ENCODE measurements at places on chromosomes 5 and 9.
A peak's percentile ranks its signal among the peaks of the same experiment; 100 is the strongest.

DNA sequence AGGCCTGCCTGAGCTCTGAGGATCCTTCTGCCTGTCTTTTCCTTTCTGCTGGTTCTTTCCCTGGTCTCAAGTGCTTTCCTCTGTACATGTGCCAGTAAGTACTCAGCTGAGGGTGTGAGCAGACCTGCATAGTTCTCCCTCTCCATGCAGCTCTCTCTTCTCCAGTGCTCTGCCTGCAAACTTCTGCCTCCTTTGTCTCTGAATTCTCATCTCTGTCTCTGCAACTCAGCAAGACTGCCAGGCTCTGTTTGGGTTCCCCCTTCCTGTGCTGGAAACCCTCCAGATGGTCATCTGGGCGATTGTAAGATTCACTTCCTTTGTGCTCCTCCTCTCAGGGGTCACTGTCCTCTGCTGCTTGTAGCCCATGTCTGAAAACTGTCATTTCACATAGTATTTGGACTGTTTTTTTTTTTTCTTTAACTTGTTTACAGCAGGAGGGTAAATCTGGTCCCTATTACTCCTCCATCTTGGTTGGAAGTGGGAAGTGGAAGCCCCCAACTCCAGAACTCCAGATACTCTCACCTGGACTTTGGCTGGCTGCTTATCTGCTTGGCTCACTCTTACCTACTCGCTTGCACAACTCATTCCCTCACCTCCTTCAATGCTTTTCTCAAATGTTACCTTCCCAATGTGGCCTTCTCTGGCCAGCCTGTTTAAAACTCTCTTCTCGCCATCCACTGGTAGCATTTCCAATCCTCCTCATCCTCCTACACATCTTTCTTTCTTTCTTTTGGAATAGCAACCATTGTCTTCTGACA is 175.3 kb upstream of the TBC1D2 start:
- DNase-seq: no peak

DNA sequence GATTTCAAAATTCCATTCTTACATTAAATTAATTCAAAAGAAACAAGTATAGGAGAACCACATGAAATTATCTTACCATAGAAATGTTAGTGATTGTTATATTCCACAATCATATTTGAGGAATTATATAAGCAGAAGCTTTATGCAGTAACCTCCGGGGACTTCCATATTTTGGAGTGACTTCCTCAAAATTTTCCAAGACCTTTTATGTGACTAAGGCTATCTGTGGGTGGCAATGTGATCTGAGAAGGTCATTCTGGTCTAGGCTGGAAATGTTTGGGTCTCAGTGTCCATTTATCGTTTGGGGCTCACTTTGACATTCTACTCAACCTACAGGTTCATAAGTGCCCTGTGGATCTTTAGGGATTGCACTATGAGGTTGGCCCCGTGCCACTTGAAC is 776.6 kb downstream of the CDH12 start:
- no peak for DNase-seq

DNA sequence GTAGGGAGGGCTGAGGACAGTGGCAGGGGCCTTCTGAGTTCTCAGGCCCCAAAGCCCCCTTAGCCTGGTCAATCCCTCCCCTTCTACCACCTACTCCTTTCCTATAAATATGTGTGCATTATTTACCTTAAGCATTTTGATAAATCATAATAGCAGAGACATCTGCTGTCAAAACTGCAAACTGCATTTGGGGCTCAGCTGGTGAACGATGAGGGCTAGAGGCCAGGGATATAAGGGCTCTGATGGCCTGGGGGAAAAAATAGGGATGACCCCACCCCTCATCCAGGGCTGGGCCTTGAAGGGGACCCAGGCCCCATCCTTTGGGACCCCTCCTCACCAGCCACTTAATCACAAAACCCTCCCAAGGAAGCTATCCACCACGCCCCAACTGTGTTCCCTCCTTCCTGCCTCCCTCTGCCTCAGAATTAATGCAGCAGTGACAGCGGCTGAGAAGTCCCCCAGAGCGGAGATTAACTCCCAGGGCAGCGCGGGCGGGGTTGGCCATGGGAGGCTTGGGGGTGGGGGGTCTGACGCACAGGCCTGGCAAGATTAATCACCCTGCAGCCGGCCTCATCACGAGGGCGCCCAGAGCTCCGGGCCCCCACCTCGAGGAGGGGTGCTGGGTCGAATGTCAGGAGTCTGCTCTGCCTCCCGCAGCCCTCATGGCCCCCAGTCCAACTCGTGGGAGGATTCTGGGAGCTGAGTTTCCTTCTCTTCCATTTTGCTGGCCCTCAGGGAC is 42.1 kb downstream of the CXXC5 start:
- DNase-seq: no peak

DNA sequence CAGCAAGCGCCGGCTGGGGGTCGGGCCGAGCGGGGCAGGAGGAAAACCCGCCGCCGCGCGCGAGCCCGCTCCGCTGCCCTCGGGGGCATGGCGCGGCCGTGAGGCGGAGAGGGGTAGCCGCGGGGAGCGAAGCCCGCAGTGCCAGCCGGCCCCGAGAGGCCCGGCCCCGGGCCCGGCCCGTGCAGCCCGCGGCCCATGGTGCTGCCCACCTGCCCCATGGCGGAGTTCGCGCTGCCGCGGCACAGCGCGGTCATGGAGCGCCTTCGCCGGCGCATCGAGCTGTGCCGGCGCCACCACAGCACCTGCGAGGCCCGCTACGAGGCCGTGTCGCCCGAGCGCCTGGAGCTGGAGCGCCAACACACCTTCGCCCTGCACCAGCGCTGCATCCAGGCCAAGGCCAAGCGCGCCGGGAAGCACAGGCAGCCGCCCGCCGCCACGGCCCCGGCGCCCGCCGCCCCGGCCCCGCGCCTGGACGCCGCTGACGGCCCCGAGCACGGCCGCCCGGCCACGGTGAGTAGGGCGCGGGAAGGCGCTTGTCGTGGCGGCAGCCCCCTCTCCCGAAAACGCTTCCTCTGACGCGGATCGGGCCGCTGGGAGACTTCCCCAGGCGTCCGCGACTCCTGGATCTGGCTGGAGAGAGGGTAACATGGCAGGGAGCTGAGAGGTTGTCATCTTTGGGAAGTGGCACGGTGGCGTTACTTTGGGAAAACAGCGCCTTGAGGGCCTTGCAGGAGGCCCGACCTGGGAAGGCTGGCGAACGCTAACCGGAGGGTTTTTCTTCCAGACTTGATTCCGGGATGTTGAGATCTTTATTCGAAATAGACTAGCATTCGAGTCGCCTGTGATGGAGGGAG is 523 bp downstream of the MAML1 start:
- no peak for DNase-seq

- DNase-seq: no peak
Measured at GRCh38 chr9:76109953-76110352, 219.5 kb downstream of the PCSK5 start.

DNA sequence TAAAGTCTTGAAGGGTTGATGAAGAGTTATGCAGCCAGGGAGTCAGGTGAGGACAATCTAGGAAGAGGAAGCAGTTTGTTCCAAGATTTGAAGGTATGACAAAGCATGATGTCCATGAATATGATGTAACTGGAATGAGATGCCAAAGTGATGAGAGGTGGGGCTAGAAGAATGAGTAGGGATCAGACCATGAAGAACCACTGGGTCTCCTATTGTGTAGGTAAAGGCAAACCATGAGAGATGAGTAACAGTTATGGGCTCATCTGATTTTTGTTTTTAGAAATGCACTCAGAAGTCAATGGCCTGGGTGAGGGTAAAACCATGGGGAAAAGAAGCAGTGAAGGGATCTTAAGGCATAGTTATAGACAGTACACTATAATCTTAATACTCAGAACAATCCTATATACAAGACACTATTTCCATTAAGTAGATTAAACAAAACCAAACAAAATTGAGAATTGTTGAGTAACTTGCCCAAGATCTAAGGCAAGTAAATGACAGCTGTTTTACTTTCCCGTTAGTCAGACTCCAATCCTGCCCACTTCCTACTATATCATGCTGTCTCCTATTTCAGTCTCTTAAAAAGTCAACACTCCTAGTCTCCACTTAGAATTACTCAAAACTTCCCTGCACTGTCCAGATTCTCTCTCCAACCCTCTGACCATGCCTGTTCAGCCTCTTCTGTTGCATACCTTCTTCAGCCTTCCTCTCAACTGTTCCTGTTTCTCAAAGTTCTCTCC is 393.8 kb upstream of the MEF2C start:
- DNase-seq: no peak

DNA sequence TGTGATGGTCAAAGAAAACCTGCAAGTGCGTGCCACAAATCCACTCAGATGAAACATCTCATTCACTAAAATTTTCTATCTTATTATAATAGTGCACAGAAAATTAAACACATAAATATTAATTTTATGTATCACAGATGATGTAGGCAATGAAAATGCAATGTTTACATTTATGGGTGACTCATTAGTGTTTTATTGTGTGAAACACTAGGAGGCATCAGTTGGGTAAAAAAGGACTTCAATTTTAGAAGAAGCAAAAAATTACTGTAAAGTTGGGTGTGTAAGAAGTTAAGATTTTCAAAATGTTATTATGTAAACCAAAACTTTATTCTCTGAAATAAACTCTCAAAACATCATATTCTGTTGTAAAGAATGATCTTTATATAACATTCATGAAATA is 4.0 kb downstream of the MEF2C start:
- no peak for DNase-seq

GRCh38 chr9:13487936-13488335 is 208.4 kb upstream of the MPDZ start:
- no peak for DNase-seq

- no peak for DNase-seq
Measured at GRCh38 chr9:83509402-83509801, 28.8 kb downstream of the FRMD3 start.

- DNase-seq: no peak
Measured at GRCh38 chr5:34660444-34660843, 4.3 kb downstream of the RAI14 start.

DNA sequence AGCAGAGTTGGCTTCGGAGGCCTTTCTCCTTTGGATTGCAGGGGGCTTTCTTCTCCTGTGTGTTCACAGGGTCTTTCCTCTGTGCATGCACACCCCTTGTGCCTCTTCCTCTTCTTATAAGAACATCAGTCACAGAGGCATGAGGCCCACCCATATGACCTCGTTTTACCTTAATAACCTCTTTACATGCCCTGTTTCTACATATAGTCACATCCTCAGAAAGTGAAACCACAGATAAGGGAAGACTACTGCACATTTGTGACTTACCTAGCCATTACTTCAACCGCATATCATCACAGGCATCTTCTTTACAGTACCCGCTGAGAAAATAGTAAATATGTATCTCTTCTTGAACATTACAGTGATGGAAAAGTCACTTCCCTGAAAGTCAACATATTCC is 204.9 kb upstream of the TARS1 start:
- no peak for DNase-seq

- peak; percentile 7 for DNase-seq
Measured at GRCh38 chr9:34701023-34701768, 8.7 kb downstream of the CCL21 start.

- DNase-seq: no peak
Measured at GRCh38 chr9:12801663-12802062, 26.8 kb downstream of the LURAP1L start.

DNA sequence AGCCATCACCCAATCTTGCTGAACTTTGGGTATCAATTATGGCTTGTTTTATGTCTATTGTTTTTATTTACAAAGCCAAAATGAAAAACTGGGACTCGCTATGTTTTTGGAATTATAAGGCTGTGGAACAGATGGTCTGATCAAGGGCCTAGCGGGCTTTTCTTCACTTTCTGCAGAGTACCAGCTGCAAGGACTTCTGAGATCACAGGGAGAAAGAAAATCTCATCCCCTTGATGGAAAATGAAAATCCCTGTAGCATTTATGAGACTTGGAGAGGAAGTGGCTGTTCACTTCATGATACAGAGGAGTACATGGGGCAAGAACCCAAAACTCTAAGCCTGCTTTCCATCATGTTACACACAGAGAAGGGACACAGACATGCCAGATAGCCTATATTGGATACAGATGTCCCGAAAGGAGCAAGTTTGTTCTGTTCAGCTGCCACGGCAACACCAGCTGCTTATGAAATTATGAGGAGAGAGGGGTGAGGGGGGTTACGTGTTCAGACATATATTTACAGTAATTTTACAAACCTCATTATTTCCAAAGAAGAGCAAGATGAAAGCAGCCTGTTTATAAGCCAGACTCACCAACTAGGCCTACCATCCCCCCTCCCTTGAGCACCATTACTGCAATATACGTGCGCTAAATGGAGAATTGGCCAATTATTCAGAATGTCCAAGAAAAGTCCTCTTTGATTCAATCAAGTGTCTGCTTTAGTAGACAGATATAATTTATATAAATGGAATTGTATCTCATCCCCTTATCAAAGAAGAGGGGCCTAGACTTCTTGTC is 220.0 kb downstream of the MARCHF11 start:
- no peak for DNase-seq

DNA sequence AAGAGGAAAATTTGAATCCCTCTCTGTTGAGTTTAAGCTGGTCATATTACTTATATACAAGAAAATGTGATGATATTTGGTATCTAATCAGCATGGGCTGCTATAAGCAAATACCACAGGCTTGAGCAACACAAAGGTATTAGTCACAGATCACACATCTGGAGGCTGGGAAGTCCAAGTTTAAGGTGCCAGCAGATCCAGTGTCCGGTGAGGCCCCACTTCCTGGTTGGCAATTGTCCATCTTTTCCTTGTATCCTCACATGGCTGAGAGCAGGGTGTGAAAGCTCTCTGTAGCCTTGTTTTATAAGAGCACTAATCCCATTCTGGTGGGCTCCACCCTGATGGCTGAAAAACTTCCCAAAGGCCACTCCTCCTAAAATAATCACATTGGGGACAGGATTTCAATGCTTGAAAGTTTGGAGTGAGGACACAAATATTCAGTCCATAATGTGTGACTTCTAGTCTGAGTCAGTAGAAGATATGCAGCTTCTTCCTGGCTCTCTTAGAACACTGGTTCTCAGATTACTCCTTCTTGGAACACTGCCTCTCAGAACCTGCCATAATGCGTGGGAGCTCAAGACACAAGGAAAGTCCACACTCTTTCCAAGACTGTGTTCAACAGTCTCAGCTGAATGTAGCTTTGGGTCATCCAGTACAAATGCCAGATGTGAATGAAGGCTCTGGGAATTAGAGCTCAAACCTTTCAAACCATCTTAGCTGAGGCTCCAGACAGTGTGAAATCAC is 124.1 kb downstream of the PRDM9 start:
- DNase-seq: no peak

DNA sequence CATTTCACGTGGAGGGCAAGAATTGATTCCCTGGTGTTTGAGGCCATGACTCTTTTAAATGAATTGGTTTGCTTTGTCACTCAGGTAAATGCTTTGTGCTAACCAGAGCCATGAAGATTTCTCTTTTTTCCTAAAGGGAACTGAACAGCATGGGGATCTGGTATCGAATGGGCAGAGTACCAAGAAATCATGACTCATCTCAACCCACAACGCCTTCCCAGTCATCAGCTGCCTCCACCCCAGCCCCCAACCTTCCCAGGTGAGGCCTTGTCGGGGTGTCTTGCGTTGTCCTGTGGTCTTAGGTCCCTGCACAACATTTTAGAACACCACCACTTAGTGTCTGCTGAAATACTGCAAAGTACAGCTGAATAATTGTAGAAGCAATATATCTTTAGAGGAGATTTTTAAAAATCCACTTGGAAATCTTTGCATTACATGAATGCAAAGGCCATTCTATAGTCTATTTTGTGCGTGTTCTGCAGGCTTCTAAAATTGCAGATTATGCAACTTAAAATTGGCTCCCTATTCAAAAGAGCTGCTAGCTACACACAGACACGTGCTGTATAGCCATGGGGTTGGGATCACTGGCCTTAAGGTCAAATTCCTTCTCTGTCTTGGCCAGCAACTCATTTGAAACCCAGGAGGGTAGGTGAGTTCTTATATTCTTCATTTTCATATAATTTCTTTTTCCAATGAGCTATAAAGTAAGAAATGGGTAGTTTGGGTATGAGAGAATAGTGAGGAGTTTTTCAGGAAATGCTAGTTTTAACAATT is 69.0 kb downstream of the MVB12B start:
- DNase-seq: no peak
